ENCODE measurements at places on chromosomes 4 and X. TPM values are rescaled to one million over a fixed set of nuclear protein-coding genes. Genes with fewer than 3 reads are reported as not detected.

- H3K4me1 ChIP-seq = peaks cover 12% of the 10 kb centered on the region
- H3K27me3 ChIP-seq = no peaks in the 10 kb centered on the region
- no peak overlapping the region for H3K4me3 ChIP-seq
- no peak overlapping the region for H3K27ac ChIP-seq
- no peak for DNase-seq
- no peaks in the 10 kb centered on the region for H3K36me3 ChIP-seq
Measured at GRCh38 chr4:184359888-184360287, 114.5 kb downstream of the IRF2 start.

- no peaks in the 10 kb centered on the region for H3K36me3 ChIP-seq
- no peak overlapping the region for H3K27ac ChIP-seq
- H3K4me3 ChIP-seq = no peak overlapping the region
- no peak for DNase-seq
- no peaks in the 10 kb centered on the region for H3K27me3 ChIP-seq
- no peaks in the 10 kb centered on the region for H3K4me1 ChIP-seq
Measured at GRCh38 chr4:79421483-79421882, 13.5 kb upstream of the GK2 start.

DNA sequence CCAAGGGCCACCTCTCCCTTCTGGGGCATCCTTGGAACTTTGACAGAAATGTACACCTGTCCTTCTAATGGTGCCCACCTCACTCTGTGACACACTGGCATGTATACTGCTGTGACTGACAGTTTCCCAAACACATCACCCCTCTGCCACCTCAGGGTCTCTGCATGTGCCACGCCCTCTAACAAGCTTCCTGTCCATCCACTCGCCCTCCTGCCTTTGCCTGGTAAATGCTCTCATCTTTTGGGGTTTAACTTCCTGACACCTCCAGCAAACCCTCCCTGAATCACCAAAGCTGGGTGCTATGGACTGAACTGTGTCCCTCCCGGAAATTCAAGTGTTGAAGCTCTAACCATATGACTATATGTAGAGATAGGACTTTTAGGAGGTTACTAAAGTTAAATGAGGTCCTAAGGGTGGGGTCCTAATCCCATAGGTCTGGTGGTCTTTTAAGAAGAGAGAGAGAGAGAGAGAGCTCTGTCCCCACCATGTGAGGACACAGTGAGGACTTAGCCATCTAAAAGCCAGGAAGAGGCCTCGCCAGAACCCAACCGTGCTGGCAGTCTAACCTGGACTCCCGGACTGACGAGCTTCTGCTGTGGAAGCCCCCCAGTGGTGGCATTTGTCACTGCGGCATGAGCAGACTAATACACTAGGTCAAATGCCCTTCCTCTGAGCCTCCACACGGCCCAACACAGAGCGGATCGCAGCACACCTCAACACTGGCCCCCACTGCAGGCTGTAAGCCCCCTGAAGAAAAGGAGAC lies 95.6 kb downstream of the AFAP1 start:
- no peaks in the 10 kb centered on the region for H3K4me1 ChIP-seq
- H3K27ac ChIP-seq = no peak overlapping the region
- no peaks in the 10 kb centered on the region for H3K27me3 ChIP-seq
- peak; percentile 34 for DNase-seq
- H3K36me3 ChIP-seq = peaks cover 11% of the 10 kb centered on the region
- no peak overlapping the region for H3K4me3 ChIP-seq

GRCh38 chrX:30653415-30654131 lies at the start of gene GK:
Gene GK, plus strand, starts transcription at chrX:30653423. Its CDS starts 115 bp downstream, at chrX:30653538.
- H3K27me3 ChIP-seq = no peaks in the 10 kb centered on the region
- H3K4me3 ChIP-seq = peak within 1 kb of the TSS; percentile 87
- peaks cover 12% of the 10 kb centered on the region for H3K4me1 ChIP-seq
- no peaks in the 10 kb centered on the region for H3K36me3 ChIP-seq

DNA sequence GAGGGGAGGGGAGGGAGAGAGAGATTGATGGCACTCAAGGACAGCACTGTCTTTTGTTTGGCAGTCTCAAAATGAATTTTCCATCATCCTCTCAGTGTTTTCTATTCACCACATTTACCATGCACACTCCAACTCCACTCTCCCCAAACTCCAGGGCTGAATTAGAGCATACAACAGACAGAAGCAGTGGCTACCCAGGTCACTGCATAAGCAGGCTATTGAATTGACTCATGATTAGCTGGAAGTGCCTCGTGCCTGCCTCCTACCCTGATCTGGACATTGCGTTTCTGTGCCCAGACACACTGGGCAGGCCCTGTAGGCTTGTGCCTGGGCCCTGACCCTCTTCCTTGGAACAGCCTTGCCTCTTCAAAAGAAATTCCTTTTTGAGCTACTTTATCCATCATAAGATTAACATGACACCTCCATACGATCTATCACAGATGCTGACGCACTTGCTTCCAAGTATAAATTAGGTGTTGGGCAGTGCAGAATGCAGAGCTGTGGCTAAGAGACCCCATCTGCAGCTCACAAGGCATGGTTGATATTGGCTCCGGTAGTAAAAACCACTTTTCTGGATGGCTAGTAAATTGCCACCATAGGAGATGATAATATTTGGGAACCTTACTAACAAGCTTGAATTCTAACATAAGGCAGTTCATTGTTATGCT lies 752.9 kb downstream of the RPA4 start:
- H3K27me3 ChIP-seq = no peaks in the 10 kb centered on the region
- peaks cover 17% of the 10 kb centered on the region for H3K4me1 ChIP-seq
- no peak overlapping the region for H3K4me3 ChIP-seq
- no peaks in the 10 kb centered on the region for H3K36me3 ChIP-seq
- DNase-seq = no peak
- no peak overlapping the region for H3K27ac ChIP-seq

The NXF2B gene
- 0.74 TPM for total RNA-seq

DNA sequence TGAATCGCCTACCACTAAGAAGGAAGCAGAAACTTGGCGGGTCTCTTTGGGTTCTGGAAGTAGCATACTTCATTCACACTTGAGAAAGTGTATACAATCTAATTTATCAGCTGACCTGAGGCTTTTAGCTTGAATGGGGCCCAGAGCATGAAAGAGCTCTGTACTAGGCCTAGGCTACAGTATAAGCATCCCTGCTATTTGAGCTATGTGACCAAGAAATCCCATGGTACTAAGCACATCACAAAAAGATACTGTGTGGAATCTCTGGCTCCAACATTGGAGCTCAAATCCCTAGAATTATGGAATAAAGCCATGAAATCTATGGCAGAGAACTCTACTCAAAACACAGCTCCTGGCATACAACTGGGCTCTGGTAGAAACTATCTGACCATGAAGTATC lies 43.9 kb upstream of the CCDC149 start:
- no peak overlapping the region for H3K27ac ChIP-seq
- no peak overlapping the region for H3K4me3 ChIP-seq
- H3K4me1 ChIP-seq = no peaks in the 10 kb centered on the region
- H3K36me3 ChIP-seq = no peaks in the 10 kb centered on the region

Data from progenitor cell of endocrine pancreas (in vitro differentiated cells).